ENCODE measurements at places on chromosomes 13 and 19.

- no peak for DNase-seq
These were observed 43.2 kb downstream of the ZNF571 start for GRCh38 chr19:37551129-37551993.

DNA sequence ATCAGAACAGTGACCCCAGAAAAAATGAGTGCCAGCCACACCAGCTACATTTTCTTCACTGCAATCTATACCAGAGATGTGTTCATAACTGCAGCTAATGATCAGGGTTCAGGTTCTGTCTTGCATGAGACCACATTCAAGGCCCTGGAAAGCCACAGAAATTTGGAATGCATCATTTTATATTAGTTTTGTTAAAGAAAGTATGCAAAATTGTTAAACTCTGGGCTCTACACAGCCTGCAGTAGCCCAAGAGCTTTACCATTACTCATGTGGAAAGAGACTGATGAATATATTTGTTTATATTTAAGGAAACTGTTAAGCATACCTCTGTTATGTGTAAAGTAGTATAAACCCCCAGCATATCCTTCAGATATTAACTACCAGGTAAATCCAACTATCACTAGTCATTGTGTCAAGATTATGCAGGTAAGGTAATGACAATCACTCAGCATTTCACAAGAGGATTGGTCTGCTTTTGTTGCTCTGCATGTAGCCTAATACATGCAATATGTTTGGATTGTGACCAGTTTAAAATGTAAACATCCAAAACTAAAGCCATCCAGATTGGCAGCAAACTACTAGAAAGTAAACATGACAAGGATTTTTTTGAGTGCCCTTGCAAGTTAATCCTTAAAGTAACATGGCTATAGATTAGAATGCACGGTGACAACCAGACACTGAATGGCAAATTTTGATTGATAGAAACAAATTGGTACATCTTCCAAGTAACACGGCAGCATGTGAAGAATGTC, 429.1 kb upstream of the ARGLU1 start:
- no peak for DNase-seq

GRCh38 chr13:40352380-40352778, 314.1 kb downstream of the FOXO1 start:
- DNase-seq: no peak

GRCh38 chr13:69178000-69178399, 929.6 kb upstream of the ATXN8OS start:
- no peak for DNase-seq

Data from esophagus squamous epithelium (tissue), 5 donors.